ENCODE measurements at places on chromosomes 13 and 19. TPM values are rescaled to one million over a fixed set of nuclear protein-coding genes. Genes with fewer than 3 reads are reported as not detected.

DNA sequence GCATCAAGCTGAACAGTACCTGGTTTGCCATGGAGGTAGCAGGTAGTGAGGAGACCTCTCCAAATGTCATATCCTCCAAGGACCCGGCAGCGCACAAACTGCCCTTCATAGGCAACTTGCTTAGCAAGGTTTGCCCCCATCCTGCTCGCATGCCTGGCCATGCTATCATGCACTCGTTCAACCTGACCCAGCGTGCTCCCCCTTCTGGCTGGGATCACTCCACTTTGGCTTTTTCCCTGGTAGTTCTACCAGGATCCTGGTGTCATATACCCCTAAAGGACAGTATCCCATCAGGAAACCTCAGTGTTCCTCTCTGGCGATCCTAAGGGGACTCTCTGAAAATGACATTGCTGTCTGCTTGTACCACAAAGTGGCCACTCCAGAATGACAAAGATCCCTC, 38.6 kb upstream of the ZNF30 start:
- no peak for DNase-seq

The SLC8A2 gene
- 0.10 TPM for polyA plus RNA-seq

GRCh38 chr19:58394821-58395219, 636 bp upstream of the RNF225 start:
- DNase-seq: no peak

GRCh38 chr19:30253581-30253996, 118.6 kb upstream of the ZNF536 start:
- no peak for DNase-seq

- no peak for DNase-seq
Observed at GRCh38 chr19:16418597-16418962, 53.2 kb downstream of the EPS15L1 start.

The CD209 gene
- not detected for polyA plus RNA-seq

DNA sequence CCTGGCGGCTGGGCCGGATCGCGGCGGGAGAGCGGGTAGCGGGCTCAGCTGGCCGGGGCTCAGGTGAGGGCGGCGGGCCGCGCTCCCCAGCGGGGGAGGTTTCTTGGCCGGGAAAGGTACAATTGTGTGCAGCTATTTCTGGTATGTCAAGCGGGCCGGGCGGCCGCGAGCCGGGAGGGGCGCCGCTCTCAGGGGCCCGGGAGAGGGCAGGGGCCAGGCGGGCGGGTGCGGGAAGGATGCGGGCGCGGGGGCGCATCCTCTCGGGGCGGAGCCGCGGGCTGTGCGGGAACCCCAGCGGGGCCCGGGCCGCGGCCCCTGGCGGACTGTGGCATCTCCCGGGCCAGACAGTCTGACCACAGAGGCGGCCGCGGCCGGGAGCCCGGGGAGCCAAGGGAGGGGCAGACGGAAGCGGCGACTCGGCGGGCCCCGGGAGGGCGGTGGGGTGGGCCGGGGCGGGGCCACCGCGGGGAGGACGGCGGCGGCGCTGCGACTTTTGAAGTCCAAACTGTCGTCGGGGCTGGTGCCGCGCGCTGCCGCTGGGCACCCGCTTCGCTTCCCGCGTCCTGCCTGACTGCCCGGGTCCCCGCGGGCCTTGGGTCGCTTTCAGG, at the start of gene LMO7:
LMO7 (plus strand) TSS at position 503 of the 608 bp plus-strand sequence. CDS start 328 bp downstream, outside the sequence.
- DNase-seq: peak; percentile 52

DNA sequence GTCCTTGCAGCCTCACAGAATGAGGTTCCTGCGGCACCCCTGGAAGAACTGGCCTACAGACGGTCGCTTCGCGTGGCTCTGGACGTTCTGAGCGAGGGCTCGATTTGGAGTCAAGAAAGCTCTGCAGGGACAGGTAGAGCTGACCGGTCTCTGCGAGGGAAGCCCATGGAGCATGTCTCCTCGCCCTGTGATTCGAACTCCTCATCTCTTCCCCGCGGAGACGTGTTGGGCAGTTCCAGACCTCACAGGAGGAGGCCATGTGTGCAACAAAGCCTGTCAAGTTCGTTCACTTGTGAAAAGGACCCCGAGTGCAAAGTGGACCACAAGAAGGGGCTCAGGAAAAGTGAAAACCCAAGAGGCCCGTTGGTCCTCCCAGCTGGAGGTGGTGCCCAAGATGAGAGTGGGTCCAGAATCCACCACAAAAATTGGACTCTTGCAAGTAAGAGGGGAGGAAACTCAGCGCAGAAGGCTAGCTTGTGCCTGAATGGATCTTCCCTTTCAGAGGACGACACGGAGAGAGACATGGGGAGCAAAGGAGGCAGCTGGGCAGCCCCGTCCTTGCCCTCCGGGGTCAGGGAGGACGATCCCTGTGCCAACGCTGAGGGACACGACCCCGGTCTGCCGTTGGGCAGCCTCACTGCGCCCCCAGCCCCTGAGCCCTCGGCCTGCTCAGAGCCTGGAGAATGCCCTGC, 23.4 kb upstream of the NDUFS7 start:
- DNase-seq: no peak

GRCh38 chr19:18636969-18637629, at the start of gene KLHL26:
Gene KLHL26, plus strand, starts transcription at chr19:18637028. Its CDS starts 27 bp downstream, at chr19:18637055.
- no peak for DNase-seq

GRCh38 chr13:28545583-28546333, 50.8 kb upstream of the FLT1 start:
- no peak for DNase-seq

- peak; percentile 99 for DNase-seq
Observed at GRCh38 chr19:8361921-8362793, 1.8 kb upstream of the ANGPTL4 start.

DNA sequence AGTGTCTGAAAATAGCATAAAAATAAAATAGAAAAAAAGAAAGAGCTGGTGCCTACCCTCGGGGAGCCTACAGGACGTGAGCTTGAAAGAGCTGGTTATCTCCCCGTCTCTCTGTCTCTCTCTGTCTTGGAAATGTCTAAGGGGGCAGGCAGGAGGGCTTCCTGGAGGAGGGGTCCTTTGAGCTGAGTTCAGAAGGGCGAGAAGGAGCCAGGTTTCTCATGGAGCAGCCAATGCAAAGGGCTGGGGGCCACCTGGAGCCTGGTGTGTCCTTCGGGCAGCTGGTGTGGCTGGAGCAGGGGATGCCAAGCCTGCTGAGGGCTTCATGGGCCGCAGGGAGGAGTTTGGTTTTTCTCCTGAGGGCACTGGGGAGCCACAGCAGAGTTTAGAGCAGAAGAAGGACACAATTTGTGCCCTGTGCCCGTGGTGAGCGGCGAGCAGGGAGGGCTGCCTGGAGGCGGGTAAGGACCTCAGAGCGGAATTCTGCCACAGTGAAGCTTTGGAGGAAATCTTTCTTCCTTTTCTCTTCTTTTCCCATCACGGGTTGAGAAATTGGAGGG, 38.7 kb downstream of the EFNA2 start:
- DNase-seq: no peak

GRCh38 chr19:40398417-40399131, 8.6 kb upstream of the HIPK4 start:
- DNase-seq: no peak

- no peak for DNase-seq
Observed at GRCh38 chr19:35120898-35121297, 5.3 kb downstream of the FXYD3 start.

The PRX gene
- 1.8 TPM for polyA plus RNA-seq

DNA sequence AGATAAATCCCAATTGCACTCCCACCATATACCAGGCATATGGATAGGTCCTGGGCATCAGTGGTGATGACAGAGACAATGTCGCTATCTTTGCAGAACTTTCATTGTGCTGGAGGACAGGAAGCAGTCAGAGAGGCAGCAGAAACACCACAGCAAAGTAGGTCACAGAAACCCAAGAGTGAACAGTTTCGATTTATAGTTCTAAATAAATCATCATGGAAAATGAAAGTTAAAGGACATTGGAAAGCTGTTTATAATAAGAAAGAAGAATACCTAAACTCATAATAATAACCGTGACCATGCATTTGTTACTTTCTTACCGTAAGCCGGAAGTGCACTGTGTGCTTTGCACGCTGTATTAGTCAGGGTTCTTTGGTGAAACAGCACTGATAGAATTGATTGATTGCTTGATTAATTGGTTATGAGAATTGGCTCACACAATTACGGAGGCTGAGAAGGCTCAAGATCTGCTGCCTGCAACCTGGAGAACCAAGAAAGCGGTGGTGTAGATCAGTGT, 38.9 kb downstream of the ALOX5AP start:
- no peak for DNase-seq

GRCh38 chr19:34475026-34475974, 6.3 kb upstream of the WTIP start:
- DNase-seq: peak; percentile 91

The PRSS57 gene
- not detected for polyA plus RNA-seq

The PNMA8B gene
- polyA plus RNA-seq: 0.11 TPM

The NCR1 gene
- polyA plus RNA-seq: not detected

DNA sequence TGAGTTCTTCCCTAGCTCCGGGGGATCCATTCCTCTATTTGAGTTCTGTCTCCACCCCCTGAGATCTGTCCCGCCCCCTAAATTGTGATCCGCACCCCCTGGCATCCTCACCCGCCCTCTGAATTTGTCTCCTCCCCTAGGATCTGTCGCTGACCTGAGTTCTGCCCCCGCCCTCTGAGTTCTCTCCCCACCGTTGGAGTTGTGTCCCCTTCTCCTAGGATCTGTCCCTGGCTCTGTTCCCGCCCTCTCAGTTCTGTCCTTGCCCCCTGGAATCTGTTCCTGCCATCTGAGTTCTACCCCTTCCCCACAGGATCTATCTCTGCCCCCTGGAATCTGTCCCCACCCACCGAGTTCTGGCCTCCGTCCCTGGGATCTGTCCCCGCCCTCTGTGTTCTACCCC, 1.0 kb upstream of the SLC17A7 start:
- DNase-seq: no peak

The ATP4B gene
- polyA plus RNA-seq: not detected

- peak; percentile 90 for DNase-seq
Observed at GRCh38 chr19:4130744-4131438, 7.0 kb upstream of the MAP2K2 start.

DNA sequence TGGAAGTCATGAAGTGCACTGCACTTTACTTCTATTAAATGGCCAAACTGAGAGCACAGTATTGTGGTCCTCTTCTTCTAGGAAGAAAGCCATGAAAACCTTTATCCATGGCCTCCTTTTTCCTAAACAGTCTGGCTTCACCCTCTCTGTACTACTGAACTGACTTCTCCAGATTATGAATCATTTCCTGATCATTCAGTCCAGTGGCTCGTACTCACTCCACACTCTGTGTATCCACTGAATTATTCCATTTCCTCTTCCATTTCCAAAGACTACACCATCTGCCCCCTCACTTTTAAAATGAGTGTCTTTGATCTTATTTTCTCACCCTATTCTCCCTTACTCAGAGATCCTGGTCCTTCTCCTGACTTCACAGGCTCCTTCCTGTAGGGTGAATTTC, 29.7 kb upstream of the FREM2 start:
- peak; percentile 6 for DNase-seq

The CTXN1 gene
- polyA plus RNA-seq: 7.4 TPM

The ZFR2 gene
- polyA plus RNA-seq: 0.19 TPM

The KEAP1 gene
- 63.4 TPM for polyA plus RNA-seq

The CASP14 gene
- polyA plus RNA-seq: not detected

DNA sequence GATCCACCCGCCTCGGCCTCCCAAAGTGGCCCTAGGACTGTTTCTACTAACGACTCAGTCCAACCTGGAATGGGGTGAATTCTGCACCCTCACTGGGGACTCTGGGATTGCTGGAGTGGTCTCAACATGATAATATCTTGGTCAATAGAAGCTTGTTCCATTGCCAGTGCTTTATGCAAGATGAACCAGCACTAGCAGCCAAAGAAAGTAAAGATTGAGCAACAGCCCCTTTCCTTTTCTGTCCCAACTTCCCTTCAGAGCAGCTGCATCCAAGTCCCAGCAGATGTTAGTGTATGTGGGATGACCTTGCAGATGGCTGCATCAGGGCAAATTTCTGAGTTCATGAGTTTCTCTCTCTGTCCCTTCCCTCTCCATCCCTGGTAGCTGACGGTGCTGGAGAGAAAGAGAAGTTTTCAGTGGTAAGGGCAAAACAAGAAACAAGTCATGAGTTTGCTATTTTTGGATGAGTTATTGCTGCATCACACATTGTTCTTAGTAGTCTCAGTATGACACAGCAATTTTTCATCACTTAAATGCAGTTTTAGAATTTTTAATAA, 183.6 kb upstream of the EDNRB start:
- peak; percentile 52 for DNase-seq

- DNase-seq: no peak
Observed at GRCh38 chr19:39558624-39559117, 18.7 kb upstream of the EID2 start.

DNA sequence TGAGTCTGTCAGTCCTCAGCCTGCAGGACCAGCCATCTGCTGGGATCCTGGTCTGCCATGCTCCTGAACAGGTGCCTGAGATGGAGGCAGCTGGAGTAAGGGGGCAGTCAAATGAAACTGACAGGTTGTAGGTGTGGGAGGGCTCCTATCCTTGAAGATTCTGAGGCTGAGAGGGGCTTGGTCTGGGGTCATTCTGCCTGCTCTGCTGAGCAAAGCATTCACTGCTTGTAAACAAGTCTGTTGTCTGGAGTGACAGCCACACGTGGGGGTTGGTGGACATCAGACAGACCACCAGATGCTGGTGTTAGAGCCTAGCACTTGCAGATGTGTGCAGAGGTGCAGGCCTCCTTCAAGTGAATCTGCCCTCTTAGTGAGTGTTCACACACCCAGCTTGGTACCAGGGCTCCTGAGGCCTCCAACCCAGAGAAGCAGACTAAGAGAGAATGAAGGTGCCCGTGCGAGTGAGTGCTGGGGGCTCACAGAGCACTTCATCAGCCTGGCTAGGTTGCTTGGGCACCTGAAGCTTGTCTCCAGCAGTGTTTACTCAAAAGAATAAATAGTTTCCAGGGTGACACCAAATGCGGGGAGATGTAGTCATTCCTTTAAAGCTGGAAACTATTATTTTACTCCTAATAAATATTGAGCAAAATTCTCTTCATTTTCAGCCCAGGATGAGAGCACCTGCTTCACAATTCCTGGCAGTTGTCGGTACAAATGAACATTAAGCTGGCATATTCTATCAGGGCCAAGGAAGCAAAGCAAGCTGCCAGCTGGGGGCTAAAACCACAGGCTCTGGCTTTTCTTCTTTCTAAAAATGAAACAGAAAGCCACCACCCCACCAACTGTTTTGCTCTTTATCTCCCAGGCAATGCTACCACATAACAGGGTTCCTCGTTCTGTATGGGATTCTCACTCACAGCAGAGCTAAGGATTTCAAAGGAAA, 82.3 kb downstream of the RNASEH2B start:
- DNase-seq: no peak

The HNRNPL gene
- polyA plus RNA-seq: 280 TPM

GRCh38 chr13:42574435-42575311, 721 bp downstream of the TNFSF11 start:
- DNase-seq: no peak

The KHSRP gene
- polyA plus RNA-seq: 103 TPM

- DNase-seq: no peak
Observed at GRCh38 chr19:35328851-35329285, at the start of gene CD22. Gene CD22, plus strand, starts transcription at chr19:35329187. Its CDS starts 2,854 bp downstream, at chr19:35332041.
